ENCODE measurements at places on chromosomes 12 and 14.
A peak's percentile ranks its signal among the peaks of the same experiment; 100 is the strongest.

DNA sequence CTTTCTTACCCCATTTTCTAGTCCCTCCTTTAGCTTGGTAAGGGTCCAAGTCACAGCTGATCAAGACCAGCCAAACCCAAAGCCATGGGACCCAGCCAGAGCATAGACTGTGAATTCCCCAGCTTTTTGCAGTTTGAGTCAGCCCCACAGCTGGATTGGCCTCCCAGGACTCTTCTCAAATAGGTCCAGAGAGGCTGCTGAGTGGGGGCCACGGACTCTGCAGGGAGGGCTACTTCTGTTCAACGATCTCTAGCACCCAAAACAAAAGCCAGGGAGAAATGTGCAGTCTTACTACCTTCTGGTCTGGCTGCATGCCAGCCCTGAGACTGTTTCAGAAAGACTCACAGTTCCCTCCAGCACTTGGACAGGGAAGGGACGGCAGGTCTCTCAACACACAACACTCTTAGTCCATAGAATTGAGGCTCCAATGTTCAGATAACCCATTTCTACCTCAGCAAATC lies 1.6 kb downstream of the VDR start:
- no peak for DNase-seq

- DNase-seq: no peak
Measured at GRCh38 chr14:52298795-52299194, 15.3 kb upstream of the PTGER2 start.

DNA sequence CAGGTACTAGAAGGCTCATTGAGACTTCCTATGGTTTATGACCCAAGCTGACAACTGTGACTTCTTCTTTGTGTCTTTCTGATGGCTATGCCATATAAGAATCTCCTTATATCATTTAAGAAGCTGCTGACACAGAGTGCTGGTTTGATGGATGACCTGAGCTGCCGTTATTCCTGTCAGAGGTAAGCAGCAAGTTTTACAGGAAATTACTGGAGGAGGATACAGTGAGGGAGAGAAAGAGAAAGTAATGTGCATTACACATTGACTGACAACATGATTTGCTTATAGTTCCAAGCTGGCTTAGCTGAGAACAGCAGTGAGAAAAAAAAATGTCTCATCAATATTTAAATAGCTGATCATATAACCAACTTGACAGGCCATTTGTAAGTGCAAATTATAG lies 981.4 kb downstream of the FSCB start:
- no peak for DNase-seq

- DNase-seq: no peak
Measured at GRCh38 chr12:20188930-20189653, 179.2 kb upstream of the PDE3A start.

DNA sequence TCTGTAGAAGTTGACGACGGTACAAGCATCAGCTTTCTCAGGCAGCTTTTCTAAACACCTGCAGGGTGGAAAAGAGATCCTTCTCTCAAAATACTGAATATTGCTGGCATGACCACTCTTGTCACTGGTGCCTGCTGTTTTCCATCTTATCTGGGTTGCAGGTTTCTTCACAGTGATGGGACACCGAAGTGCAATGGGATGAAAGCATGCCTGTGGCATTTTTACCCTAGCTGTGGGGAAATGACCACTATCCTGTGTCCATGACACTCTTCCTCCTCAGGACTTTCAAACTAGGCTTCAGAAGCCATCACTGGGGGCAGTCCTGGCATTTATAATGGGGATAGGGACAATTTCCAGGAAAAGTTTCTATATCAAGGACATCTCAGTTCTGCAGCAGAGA lies 98.5 kb downstream of the ETV6 start:
- DNase-seq: no peak

- DNase-seq: peak; percentile 72
Measured at GRCh38 chr14:89027097-89027740, 202.8 kb downstream of the TTC8 start.

DNA sequence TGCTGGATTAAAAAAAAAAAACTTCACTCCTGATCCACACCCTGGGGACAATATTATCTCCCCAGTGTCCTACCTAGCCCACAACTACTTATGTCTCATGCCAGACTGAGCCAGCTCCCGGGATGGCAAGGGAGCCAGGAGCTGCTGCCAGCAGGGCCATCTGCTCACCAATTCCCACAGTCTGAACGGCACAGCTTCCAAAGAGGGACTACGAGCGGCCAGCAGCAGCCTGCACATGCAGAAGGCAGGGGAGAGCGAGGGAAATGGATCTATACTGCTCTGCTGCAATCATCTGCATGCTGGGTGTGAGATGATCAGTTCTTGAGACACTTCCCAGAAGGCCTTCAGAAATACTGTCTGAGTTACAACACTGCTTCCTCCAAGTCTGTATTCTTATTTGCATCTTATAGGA lies 11.1 kb downstream of the SSH1 start:
- DNase-seq: no peak

DNA sequence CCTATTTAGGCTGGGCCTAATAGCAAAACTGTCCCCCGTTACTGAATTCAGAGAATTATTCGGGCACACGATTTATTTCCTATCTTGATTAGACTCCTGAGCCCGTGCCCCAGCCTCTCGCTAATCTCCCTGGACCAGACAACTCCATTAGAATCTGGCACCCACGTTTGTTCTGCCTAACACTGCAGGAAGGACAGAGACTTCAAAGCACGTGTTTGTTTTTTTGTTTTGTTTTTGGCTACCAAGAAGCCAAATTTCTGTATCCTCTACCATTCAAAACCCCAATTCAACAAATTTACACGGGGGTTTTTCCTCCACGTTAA lies 4.8 kb downstream of the USP44 start:
- DNase-seq: no peak

DNA sequence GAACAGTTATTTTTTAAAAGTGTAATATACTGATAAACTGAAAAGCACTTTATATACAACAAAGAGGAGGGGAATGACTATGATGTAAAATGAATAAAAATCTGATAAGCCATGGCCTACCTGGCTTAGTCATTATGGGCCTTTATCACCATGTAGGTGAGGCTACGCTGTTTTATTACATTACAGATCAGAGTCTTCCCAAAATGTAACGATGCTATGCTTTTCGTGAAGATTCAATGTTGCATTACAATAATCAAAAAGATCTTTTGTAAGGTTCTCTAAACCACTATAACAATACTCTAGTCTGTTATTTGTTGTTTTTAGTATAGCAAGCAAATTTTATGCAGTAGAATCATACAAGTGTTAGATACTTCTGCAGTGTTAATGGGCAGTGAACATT lies 34.2 kb downstream of the ARID4A start:
- no peak for DNase-seq

DNA sequence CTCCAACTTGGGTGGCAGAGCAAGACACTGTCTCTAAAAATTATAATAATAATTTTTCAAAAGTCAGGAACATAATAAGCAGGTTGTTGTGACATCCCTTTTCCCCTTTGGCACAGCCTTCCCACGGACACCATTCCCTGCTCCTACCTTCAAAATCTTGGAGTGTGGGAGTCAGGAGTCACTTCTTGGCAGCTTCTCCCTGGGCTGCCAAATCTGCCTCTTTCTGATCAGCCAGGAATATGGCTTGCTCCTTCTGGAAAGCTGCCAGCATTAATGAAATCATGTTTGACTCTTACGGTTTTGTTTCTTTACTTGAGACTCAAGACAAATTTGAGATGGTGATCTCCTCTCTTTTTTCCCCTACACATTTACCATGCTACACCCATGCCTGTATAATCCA lies 391.4 kb upstream of the SYT1 start:
- no peak for DNase-seq

DNA sequence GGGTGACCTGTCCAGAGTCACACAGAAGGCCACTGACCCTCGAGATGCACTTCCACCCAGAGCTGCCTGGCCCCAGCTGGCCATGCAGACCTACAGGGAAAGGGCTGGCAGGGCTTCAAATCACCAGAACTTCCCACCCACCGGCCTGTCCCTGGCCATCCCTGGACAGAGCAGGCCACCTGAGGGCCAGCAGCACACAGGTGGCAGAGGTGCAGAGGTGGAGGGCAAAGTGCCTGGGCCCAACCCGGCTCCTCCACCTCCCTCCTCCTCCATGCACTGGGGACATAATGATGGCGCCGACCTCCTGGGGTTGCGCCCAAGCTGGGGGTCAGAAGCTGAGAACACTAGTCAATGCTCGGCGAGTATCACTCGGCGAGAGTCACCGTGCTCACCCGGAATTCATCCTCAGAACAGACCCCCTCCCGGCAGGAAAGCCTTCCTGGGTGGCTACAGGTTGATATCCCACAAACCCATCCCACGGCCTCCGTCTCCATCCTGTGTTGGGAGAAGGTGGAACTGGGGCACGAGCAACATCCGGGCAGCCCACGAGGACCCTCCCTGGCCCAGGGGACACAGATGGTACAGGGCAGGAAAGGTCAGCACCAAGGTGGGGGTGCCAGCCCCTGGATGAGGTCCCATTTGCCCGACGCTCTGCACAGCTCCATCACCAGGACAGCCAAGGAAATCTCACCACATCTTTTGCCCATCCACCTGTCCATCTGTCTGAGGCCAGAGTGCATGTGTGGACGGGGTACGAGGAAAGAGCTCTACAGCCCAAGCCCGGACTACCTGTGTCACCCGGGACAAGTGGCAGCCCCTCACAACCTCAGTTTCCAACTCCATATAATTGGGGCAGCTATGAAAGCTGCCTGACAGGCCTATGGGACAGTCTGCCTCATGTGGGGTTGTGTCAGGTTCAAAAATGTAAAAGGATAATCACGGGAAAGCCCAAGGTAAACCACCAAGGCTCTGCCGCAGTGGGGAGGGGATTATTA lies 10.8 kb downstream of the BEGAIN start:
- no peak for DNase-seq

GRCh38 chr14:75141967-75142366 lies 15.1 kb upstream of the NEK9 start:
- no peak for DNase-seq

- no peak for DNase-seq
Measured at GRCh38 chr12:118064608-118065007, 3.6 kb upstream of the WSB2 start.

- peak; percentile 38 for DNase-seq
Measured at GRCh38 chr14:68377459-68377858, 415.4 kb downstream of the ZFP36L1 start.

DNA sequence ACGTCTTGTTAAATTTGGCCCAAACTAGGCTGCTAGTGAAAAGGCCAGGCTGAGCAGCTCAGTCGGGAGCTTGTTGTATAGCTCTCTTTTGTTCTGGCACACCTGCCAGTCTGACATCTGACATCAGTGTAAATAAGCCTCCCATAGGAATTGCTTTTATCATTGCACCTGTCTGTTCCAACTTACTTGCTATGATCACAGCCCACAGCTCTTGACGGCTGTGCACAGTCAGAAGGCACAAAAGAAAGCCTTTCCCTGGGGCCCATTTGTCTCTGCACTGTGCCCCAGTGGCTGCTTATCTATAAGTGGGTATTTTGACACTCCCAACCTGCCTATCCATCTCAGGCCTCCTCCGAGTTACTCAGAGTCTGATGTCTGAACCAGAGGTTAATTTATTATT lies 324.5 kb downstream of the NUAK1 start:
- no peak for DNase-seq

DNA sequence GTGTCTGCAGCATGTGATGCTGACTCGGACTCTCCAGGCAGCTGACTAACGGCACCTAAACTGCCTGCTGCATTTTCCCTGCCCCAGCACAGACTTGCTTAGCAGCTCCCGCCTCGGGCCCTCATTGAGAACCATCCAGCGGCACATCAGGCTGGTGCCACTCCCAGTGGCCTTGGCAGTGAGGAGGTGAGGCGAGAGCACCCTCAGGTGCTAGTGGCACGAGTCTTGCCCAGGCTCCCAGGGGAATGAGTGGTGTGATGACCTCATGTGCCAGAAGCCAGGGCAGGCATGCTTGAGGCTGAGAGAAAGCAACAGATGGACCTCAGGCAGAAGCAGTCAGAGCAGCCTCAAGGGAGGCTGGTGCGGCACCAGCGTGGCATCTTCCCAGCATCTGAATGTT lies 60.2 kb downstream of the PRKCH start:
- DNase-seq: no peak

GRCh38 chr12:77070382-77070781 lies 5.0 kb upstream of the E2F7 start:
- no peak for DNase-seq

- DNase-seq: no peak
Measured at GRCh38 chr14:23571701-23572523, 4.3 kb upstream of the AP1G2 start.

GRCh38 chr14:99578541-99579101 lies 25.4 kb downstream of the CCDC85C start:
- no peak for DNase-seq

DNA sequence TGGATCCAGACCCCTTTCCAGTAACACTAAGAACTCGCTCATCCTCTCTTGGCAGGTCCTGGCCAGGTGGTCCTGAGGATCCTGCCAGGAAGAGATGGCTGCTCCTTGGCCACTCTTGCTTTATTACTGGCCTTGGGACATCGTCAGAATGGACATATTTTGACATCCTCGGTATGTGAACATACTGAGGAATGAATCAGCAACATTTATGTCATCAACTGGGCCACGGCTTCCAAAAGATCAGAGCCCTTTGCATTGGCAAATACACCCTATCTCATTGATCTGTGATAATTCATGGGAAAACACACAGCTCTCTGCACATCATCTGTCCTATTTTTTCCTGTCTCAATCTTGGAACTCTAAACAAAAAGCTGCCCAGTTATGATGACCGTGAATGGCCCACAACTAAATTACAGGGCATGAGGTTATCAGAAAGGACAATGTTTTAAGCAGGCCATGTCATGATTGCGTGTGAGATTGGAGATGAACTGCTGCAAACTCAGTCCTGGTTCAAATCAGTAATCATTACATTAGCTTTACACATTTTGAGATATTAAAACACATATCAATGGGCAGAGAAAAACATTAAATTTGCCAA lies 1325.8 kb downstream of the AACS start:
- no peak for DNase-seq

DNA sequence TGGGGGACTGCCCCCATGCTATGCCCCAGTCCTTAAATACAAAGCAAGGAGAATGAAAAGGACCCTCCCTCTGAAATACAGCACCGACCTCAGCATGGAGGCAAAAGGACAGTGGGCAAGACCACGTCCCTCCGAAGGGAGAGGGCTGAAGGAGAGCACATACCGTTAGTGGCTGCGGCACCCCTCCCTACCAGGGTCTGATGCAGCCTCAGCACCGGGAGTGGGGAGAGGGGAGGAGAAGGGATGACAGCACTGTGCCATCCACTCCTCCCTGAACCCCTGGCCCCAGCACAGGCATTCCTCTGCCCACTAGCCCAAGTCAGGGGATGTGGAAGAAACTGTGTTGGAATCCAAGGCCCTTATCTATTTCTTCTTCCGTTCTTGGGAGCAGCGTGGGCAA lies 3.6 kb upstream of the ACRBP start:
- DNase-seq: no peak

- no peak for DNase-seq
Measured at GRCh38 chr14:72701605-72702004, 192.3 kb downstream of the DPF3 start.

- DNase-seq: no peak
Measured at GRCh38 chr12:26246483-26247164, 51.3 kb downstream of the SSPN start.

- DNase-seq: no peak
Measured at GRCh38 chr12:85527192-85527591, 247.2 kb downstream of the ALX1 start.

GRCh38 chr12:78176643-78177042 lies 345.9 kb downstream of the NAV3 start:
- no peak for DNase-seq
